ENCODE measurements at places on chromosomes 16 and 17.

GRCh38 chr17:53150101-53150698 is 672.5 kb upstream of the KIF2B start:
- DNase-seq = no peak

- DNase-seq = no peak
Observed at GRCh38 chr16:11205754-11206581, 50.0 kb downstream of the SOCS1 start.

GRCh38 chr16:56710181-56710737 is 19.7 kb upstream of the NUP93 start:
- DNase-seq = no peak

- DNase-seq = no peak
Observed at GRCh38 chr17:7884581-7885366, 3.8 kb upstream of the CHD3 start.

DNA sequence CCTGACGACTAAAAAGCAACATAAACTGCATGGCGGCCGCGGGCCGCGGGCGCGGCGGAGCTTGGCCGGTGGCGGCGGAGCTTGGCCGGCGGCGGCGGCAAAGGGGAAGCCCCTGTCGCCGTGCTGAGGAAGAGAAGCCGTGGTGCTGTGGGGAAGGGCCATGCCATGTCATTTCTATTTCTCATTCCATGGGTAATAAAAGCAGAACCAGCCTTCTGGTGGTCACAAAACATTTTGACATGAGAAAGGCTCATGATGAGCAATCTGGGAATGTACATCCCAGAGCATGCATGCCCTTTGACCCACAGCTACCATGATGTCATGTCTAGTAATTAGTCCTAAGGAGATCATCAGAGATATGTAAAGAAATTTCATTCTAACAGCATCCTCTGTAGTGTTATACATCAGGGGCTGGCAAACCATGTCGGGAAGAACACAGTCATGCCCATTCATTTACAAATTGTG is 23.9 kb upstream of the HEATR6 start:
- DNase-seq = no peak

All from DMS79 (cell line).